Cortex of kidney (tissue), 1 donor: ENCODE measurements at places on chromosomes 7 and 10.

DNA sequence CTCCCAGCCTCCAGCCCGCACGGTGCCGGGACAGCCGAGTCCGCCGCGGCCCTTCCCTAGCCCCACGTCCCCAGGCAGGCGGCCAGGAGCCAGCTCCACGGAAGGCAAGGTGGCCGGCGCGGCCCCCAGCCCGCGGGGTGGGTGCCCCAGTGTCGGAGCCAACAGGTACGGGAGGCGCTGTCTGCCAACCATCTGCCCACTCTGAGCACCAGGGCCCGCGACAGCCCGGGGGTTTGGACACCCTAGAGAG, 75.8 kb downstream of the CALN1 start:
- DNase-seq: no peak

GRCh38 chr10:79559726-79560125, 481 bp downstream of the SFTPA2 start:
- no peak for DNase-seq

DNA sequence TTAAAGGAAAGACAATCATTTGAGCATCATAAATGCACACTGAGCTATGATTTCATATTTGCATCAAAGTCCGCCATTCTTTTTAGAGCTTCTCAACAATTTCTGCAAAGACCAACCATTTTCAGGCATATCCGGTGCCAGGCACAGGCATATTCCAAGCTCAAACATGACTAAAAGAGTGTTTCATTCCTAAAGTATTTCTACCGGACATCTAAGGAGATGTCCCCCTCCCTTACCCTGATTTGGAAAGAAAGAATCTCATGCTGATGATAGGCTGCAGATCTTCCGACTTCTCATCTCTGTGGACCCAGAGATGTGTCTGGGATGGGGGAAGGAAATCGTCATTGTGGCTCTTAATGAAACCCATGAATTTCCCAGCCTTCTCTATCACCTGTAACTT, 600.5 kb upstream of the MGMT start:
- DNase-seq: no peak

DNA sequence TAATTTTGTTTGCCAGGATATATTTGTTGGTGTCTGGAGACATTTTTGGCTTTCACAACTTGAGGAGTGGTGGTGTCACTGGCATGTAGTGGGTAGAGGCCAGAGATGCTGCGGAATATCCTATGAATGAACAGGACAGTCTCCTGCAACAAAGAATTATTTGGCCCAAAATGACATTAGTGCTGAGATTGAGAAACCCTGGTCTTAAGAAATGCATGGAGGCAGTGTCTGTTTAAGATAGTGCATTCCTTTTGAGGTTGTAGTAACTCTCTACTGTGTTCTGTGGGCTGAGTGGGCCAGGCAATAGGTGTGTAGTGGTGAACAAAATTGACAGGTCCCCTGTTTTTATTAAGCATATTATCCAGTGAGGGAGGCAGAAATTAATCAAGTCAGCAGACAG, 165.5 kb downstream of the CDK14 start:
- no peak for DNase-seq

DNA sequence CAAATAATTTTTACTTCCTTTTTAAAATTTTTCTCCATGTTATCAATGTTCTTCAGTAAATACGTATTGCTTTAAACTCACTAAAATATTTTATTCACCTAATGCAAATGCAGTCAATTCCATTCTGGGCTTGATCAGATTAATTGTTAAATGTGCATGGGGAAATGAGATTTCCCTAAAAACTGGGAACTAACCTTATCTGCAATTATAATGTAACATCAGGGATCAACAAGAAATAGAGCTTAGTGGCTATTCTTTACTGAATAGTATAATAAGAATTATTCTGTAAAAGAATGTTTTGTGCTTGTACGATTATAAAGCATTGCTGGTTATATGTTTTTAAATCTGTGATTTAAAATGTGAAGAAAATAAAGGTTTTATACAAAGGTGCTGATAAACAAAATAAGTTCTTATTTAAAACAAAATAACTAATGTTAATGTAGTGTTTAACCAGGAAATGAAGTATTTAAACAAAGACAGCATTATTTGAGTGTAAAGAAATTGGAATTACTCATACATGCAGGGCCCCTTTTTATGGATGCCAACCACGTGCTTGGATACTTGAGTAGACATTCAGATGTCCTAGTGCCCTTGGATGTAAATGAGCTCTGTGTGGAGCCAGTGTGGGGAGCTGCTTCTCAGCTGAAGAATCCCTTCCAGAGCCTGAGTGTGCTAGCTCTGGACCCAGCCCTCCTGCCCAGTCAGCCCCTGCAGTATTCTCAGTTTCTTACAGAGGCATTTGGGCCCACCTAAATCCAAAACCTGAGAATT, 84.2 kb downstream of the REEP3 start:
- no peak for DNase-seq

- DNase-seq: no peak
Measured at GRCh38 chr7:40658729-40659128, 523.9 kb downstream of the SUGCT start.

GRCh38 chr10:110077436-110078130, 69.8 kb downstream of the ADD3 start:
- no peak for DNase-seq

DNA sequence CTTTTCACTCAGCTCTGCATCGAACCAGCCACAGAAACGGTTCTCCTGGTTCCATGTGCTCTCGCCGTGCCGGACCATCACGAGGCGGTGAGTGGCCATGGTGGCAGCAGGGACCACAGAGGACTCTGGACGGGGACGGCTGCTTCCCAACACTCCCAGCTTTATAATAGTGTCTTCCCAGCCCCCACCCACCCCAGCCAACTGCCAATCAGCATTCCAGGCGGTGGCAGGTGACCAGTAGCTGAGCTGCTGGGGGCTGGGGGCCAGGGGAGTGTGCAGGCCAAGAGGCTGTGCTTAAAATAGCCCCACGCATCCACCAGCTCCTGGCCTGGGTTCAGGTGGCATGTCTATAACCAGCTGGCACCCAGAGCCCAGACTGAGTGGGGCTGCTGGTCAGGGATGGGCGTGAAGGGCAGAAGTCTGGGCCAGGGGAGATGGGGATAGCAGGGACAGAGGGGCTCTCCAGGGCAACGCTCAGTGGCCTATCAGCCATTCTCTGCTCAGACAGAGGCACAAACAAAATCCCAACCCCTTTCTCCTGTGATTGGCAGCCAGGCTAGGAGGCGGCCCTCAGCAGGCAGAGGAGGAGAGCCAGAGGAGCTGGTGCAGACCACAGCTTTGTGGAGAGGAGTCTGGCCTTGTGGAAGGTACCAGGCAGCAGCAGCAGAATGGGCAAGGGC, at the start of gene PGAM2:
Gene PGAM2 (minus strand): TSS at position 137 of the 680 bp plus-strand sequence. CDS start 38 bp downstream, at position 99.
- DNase-seq: no peak

- DNase-seq: no peak
Measured at GRCh38 chr10:17076626-17077345, 52.8 kb downstream of the CUBN start.
